ENCODE measurements at places on chromosomes 2 and 18.

DNA sequence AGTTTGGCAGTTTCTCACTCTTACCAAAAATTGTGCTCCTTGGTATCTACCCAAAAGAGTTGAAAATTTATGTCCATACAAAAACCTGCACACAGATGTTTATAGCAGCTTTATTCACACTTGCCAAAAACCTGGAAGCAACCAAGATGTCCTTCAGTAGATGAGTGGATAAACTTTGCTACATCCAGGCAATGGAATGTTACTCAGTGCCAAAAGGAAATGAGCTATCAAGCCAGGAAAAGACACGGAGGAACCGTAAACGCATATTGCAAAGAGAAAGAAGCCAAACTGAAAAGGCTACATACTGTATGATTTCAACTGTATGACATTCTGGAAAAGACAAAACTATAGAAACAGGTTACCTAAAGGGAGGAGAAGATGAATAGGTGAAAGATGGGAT is 36.1 kb downstream of the TMEM163 start:
- DNase-seq: no peak

DNA sequence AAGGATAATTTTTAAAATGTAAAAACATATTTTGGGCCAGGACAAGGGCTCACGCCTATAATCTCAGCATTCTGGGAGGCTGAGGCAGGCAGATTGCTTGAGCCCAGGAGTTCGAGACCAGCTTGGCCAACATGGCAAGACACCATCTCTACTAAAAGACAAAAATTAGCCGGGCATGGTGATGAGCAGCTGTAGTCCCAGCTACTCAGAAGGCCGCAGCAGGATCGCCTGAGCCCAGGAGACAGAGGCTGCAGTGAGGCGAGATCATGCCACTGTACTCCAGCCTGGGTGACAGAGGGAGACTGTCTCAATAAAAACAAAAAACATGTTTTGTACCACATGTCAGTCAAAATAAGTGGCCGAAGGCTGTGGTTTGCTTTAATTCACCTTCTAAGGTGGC is 122.5 kb downstream of the HDAC4 start:
- no peak for DNase-seq

GRCh38 chr2:134491771-134492441 is 226.9 kb downstream of the TMEM163 start:
- DNase-seq: peak; percentile 76

GRCh38 chr18:1595195-1595594 is 690.5 kb downstream of the ADCYAP1 start:
- no peak for DNase-seq

DNA sequence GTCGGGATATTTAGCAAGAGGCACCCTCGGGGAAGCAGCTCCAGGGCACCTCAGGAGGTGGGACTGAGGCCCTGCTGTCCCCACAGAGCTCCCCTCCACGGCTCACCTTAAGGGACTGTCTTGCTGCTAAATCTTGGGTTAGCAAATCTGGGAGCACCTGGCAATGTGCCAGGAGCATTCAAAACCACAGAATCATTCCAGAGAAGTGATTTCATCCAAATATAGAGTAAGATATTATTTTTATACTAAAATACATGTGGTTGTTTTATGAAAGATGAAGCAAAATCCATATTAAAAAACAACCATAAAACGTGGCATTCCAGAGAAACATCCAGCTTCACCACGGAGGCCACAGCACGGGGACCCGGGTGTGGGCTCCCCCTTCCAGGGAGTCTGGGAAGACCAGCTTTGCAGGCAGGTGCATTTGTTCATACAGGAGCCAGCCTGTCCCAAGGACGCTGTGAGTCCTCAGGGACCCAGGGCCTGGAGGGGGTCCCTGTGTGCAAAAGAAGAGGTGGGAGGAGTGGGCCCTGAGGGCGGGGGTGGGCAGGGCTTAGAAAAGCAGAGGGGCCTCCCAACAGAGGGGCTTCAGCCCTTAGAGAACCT is 16.3 kb downstream of the HS1BP3 start:
- peak; percentile 63 for DNase-seq

GRCh38 chr2:85188852-85189251 is 55.7 kb downstream of the TCF7L1 start:
- peak; percentile 32 for DNase-seq

GRCh38 chr2:9737053-9737875 is 106.0 kb upstream of the TAF1B start:
- peak; percentile 25 for DNase-seq

GRCh38 chr2:179936654-179937053 is 70.4 kb downstream of the CWC22 start:
- no peak for DNase-seq

DNA sequence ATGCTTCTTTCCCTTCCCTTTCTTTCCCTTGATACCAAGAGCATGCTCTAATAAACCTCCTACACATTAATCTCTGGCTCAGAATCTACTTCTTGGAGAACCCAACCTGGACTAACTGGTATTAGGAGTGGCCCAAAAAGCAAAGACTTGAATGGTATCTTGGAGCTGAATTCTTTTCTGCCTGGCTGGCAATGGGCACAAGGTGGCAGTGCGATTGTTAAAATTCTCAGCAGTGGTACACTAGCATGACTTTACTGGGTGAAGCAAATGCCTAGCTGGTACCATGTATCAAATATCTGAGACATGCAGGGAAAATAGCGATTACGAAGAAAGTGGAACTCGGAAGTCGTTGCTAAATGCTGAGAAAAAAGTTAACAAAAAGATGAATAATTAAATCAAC is 376.1 kb downstream of the XIRP2 start:
- DNase-seq: peak; percentile 9

GRCh38 chr2:226431288-226431948 is 368.2 kb downstream of the IRS1 start:
- no peak for DNase-seq

DNA sequence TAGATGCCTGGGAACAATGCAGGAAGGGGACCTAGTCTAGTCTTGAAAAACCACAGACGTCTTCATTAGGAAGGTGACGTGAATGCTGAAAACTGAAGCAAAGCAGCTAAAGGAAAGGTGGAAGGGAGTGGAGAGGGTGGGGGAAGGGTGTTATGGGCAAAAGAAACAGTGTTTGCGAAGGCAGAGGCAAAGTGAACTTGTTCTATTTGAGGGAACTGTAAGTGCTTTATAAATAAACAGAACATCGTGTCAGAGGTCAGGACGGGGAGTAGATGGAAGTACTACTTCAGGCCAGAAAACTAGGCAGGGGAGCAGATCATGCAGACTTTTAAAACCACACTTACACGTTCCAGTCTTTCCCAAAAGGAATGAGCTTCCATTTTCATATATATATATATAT is 57.8 kb downstream of the FASTKD2 start:
- DNase-seq: no peak
